ENCODE measurements at places on chromosomes 4 and X.

- DNase-seq = no peak
Observed at GRCh38 chr4:87574996-87575395, 33.3 kb upstream of the DSPP start.

- DNase-seq = no peak
Observed at GRCh38 chr4:156786713-156787112, 184.9 kb downstream of the PDGFC start.

DNA sequence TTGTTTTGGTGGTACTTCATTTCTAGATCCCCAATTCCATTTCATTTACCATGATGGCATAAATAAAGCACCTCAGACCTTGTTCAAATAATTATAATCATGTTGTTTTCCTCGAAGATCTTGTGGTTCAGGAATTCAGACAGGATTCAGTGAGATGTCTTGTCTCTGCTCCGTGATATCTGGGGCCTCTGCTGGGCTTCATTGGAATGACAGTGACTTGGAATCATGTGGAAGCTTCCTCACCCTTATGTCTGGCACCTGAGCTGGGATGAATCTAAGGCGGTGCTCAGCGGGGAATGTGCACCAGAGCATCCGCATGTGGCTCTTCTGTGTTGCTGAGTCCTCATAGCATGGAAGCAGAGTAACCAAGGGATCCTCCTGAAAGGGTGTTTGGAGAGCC is 132.2 kb downstream of the VEGFC start:
- no peak for DNase-seq

DNA sequence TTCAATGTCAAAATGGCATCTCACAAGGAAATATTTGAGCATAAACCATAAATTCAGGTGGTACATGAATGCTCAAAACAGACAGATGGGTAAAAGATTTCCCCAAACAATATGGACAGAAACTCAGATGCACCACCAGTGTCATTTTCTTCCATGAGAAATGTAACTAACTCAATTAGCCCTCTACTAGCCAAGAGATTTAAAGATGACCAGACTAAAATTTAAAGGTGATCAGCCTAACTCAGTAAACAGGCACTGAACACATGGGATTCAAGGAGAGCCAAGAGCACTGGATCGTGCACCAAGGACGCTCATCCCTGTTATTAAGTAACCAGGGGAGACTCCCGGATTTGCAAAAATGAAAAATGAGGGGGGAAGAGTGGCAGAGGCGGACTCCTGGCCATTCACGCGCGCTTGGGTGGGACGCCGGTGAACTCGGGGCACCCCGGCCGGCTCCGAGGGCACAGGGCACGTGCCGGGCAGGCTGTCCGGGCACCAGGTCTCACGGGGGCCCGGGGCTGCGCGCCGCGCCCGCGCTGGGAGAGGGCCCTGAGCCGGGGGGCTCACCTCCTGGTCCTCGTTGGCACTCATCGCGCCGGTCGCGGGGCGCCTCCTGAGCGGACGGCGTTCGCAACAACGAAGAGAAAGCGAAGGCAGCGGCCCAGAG is 490 bp downstream of the RWDD4 start:
- no peak for DNase-seq

DNA sequence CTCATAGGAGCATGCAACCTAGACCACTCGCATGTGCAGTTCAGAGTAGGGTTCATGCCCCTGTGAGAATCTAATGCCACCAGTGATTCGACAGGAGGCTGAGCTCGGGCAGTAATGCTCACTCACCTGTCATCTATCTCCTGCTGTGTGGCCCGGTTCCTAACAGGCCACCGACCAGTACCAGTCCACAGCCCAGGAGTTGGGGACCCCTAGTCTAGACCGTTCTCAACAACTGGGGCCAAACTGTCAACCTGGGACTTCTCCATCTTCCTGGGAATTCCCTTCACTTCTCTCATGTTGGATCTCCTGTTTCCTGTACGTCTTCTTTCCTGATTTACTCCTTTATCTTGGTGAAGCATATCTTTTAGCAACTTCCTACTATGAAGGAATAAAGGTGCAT is 79.4 kb upstream of the HELT start:
- DNase-seq = no peak

DNA sequence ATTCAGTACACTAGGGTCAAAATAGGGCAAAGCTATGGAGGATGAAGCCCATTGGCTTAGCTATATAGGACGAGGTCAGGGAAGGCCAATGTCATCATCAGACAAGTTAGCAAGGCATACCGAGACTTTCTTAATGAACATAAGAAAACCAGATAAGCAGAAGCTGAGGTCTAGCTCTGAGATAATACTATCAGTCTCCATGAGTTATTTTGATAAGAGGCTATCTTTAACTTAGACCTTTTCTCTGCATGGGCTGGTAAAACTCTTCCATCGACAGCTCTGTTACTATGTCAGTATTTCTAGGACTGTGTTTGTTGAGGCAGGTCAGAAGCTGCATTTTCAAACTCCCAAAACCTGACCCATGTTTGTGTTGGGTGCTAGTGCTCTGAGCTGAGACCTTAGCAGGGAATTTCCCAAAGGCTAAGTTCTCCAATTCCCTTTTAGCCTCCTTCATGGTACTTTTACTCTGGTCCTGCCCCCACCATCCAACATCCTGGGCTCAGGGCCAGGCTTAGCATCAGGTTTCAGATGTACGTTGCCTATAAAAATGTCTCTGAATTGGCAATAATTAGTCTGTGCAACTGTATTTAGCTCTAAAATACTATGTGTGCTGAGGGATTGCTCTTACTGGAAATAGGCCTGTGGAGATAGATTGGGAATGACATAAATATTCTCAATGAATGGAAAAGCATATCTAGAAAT is 29.3 kb upstream of the LRAT start:
- no peak for DNase-seq

DNA sequence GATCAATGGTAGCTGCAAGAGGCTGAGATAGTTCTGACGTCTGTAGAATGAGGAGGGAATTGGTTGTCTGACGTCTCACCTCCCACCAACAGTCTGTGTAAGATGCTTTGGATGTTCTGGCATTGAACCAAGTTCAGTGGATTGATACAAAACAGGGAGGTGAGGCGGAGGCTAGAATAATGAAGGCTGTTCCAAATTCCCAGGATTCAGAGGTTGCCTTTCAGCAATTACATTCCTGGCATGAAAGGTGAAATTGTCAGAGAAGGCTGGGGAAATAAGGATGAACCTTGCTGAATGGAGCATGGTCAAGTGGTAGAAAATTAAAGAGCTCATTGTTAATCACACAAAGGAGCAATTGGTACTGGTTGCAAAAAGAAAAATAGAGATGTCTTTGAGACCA is 241.6 kb downstream of the FBXW7 start:
- no peak for DNase-seq

- DNase-seq = no peak
Observed at GRCh38 chrX:86021652-86022289, 25.6 kb downstream of the CHM start.

Measured in LNCaP clone FGC (cell line).